ENCODE measurements at places on chromosomes 4 and X. TPM values are rescaled to one million over a fixed set of nuclear protein-coding genes. Genes with fewer than 3 reads are reported as not detected.

DNA sequence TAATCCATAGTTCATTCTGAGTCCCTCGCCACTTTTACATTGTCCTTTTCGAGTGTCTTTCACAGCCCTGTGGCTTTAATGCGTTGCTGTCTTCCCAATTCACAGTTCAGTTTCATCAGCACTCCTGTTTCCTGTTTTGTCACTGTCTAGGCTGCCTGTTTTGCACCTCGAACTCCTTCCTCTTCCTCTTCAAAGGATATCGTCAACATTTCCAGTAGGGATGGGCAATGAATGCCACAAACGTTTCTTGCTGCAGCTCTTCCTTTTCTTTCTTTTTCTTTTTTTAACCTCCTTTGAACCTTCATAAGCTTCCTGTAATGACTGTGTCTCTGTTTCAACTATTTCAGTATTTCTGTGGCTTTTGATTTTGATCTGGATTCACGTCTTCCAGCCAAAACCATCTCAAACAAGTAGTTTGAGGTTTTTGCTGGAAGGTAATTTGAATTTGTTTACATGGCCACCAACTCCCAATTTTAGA is 105.4 kb downstream of the ANXA3 start:
- H3K4me3 ChIP-seq: peak overlapping the region; percentile 37
- H3K27me3 ChIP-seq: peaks cover 2% of the 10 kb centered on the region
- H3K4me1 ChIP-seq: peaks cover 38% of the 10 kb centered on the region
- DNase-seq: peak; percentile 26
- H3K27ac ChIP-seq: peak overlapping the region; percentile 79

- H3K36me3 ChIP-seq: peaks cover 1% of the 10 kb centered on the region
- DNase-seq: no peak
- H3K4me3 ChIP-seq: peak overlapping the region; percentile 20
- no peak overlapping the region for H3K27ac ChIP-seq
Measured at GRCh38 chrX:107935664-107936433, 46.3 kb downstream of the TEX13B start.

DNA sequence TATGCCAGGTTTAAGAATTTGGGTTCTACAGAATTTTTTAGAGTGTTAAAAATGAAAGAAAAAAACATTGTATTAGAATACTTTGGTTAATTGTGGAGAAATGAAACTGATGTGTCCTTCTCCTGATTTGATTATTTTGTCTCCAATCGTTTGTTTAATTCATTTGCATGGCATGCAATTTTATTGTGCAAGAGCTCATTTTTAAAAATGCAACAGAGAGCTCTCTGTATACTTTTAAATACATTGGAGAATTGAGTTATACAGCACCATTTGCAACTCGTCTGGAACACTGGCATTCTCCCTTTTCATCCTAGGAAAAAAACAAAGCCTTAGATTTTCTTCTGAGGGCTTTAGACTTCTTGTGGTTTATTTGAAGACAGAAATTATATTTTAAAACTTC is 689 bp downstream of the EXOC1L start:
- H3K27me3 ChIP-seq: peaks cover 22% of the 10 kb centered on the region
- no peaks in the 10 kb centered on the region for H3K36me3 ChIP-seq
- peaks cover 7% of the 10 kb centered on the region for H3K4me1 ChIP-seq
- no peak overlapping the region for H3K4me3 ChIP-seq

GRCh38 chr4:172514011-172514410 is 654.6 kb upstream of the GALNT7 start:
- H3K4me3 ChIP-seq: no peak overlapping the region
- H3K27me3 ChIP-seq: no peaks in the 10 kb centered on the region
- no peak for DNase-seq
- no peaks in the 10 kb centered on the region for H3K4me1 ChIP-seq

CT47A1 gene
- not detected for total RNA-seq

ZAR1 gene
- total RNA-seq: not detected

Data from activated CD4-positive, alpha-beta T cell treated with anti-CD3 and anti-CD28 coated beads for 36 hours (primary cell).